ENCODE measurements at places on chromosomes 13 and 19. TPM values are rescaled to one million over a fixed set of nuclear protein-coding genes. Genes with fewer than 3 reads are reported as not detected.

DNA sequence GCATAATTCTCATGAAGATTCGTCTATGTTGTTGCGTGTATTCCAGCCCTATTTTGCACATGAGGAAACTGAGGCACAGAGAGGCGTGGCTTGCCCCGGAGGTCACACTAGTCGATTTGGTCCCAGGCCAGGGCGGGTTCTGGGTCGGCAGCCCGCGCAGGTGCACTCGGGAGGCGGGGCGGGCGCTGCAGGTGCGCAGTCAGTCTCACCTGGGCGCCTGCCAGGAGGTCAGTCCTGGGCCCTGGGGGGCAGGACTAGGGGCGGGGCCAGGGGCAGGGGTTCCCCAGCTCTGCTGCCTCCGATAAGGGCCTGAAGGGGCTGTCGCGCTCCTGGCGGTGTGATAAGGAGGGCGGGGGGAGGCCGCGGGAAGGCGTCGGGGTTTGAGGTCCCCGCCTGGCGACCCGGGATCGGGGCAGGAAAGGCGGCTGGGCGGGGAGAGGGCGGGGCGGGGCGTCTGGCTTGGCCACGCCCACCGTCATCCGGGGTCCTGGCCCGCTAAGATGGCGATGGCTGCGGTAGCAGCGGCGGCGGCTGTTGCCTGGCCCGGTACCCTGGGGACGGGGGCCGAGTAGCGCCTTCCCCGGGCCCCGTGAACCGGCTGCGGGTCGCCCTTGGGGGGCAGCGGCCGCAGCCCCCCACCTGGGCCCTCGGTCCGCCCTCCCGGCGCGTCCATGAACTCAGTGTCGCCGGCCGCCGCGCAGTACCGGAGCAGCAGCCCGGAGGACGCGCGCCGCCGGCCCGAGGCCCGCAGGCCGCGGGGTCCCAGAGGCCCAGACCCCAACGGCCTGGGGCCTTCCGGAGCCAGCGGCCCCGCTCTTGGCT lies at the start of gene ATG4D:
TSS of gene ATG4D (plus strand) at position 485 of the 822 bp plus-strand sequence. CDS start at position 672, 187 bp downstream.
- peak; percentile 84 for DNase-seq

- DNase-seq: no peak
These were observed 93.4 kb downstream of the FLT1 start for GRCh38 chr13:28401303-28402056.

ZNF805 gene
- 32.7 TPM for total RNA-seq

GRCh38 chr19:10478903-10479384 lies 24.2 kb downstream of the KEAP1 start:
- DNase-seq: peak; percentile 83

DNA sequence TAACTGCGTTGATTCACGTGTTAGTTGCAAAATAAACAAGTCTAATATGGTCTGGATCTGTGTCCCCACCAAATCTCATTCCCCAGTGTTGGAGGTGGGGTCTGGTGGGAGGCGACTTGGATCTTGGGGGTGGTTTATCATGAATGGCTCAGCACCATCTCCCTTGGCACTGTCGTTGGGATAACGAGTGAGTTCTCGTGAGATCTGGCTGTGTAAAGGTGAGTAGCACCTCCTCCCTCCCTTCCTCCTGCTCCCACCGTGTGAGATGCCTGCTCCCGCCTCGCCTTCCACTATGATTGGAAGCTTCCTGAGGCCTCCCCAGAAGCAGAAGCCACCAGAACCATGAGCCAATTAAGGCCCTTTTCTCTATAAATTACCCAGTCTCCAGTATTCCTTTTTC lies 4.8 kb downstream of the PEAK3 start:
- no peak for DNase-seq

RXFP2 gene
- not detected for total RNA-seq

Data from T-helper 17 cell (primary cell).